Sciatic nerve (tissue), 2 donors: ENCODE measurements at places on chromosomes 12 and 14.
A peak's percentile ranks its signal among the peaks of the same experiment; 100 is the strongest.

GRCh38 chr14:70152081-70152480, 36.7 kb downstream of the SLC8A3 start:
- no peak for DNase-seq

DNA sequence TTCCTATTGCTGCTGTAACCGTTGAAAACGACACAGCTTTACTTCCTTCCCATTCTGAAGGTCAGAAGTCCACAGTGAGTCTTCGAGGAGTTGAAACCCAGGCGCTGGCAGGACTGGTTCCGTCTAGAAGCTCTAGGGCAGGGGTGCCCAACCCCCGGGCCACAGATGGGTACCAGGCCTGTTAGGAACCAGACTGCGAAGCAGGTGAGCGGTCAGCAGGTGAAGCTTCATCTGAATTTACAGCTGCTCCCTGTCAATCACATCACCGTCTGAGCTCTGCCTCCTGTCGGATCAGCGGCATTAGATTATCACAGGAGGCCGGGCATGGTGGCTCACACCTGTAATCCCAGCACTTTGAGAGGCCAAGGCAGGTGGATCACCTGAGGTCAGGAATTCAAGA, 12.6 kb upstream of the SFSWAP start:
- no peak for DNase-seq

DNA sequence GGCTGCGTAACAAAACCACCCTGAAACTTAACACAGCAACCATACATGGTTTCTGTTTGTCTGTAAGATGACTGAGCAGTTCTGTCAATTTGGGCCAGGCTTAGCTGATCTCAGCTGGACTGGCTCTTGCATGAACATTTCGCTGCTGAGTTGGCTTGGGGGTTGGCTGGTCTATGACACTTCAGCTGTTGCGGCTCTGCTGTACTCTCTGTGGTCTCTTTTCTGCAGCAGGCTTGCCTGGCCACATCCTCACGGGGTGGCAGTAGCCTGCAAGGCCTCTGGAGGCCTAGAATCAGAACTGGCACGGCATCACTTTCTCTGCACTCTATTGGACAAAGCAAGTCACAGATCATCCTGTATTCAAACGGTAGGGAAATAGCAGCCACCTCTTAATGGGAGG, 216.2 kb downstream of the BCL11B start:
- no peak for DNase-seq

GRCh38 chr14:22994762-22995275, 12.5 kb upstream of the AJUBA start:
- DNase-seq, result no peak

- DNase-seq, result peak; percentile 63
These were observed 4.1 kb downstream of the SHMT2 start for GRCh38 chr12:57233357-57234232.
